Activated CD8-positive, alpha-beta memory T cell treated with anti-CD3 and anti-CD28 coated beads, Interleukin-2, amount 10 ng/mL, durations not matched to agents 7 days and 5 days (primary cell): ENCODE measurements at places on chromosomes 4 and X. TPM values are rescaled to one million over a fixed set of nuclear protein-coding genes. Genes with fewer than 3 reads are reported as not detected.

DNA sequence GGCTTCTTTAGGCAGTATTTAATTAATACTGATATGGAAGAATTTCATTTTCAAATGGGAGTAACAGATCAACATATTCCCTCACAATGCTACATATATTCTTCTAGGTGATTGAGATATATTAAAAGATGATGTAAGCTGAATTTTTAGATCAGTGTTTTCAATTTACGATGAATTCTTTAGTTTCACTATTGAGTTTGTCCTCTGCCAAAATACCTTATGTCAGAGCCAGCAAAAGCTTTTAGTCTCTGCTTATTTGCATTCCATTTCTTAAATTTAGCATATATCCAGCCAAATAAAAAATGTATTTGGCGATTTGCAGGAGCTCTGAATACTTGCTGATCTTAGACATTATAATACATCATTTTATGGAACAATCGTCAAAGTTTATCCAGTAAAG lies 144.3 kb downstream of the MOSPD2 start:
- DNase-seq: no peak

- no peak for DNase-seq
These were observed 10.1 kb downstream of the SNX12 start for GRCh38 chrX:71057848-71058530.

- no peak for DNase-seq
These were observed 16.0 kb upstream of the FGF16 start for GRCh38 chrX:77431227-77431626.

- DNase-seq: no peak
These were observed 18.4 kb downstream of the XIAP start for GRCh38 chrX:123878252-123878721.

DNA sequence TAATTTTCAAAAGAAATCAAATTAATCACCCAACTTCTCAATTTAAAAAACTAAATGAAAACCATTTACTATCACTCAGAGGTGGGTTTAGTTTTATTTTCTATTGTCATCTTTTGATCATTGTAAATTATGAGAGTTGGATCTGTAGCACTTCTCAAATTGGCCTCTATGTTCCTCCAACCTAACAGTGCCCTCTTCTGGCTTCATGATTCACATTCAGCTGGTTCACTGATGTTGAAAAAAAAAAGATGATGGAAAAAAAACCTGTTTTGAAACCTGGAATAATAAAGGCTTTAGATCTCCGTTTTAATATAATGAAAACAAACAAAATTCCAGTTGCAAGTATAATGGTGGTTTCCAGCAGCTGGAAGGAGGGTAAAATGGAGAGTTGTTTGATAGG lies 2.4 kb upstream of the NBDY start:
- peak; percentile 41 for DNase-seq

- DNase-seq: no peak
These were observed 217.0 kb upstream of the FAT4 start for GRCh38 chr4:125097729-125098128.

DNA sequence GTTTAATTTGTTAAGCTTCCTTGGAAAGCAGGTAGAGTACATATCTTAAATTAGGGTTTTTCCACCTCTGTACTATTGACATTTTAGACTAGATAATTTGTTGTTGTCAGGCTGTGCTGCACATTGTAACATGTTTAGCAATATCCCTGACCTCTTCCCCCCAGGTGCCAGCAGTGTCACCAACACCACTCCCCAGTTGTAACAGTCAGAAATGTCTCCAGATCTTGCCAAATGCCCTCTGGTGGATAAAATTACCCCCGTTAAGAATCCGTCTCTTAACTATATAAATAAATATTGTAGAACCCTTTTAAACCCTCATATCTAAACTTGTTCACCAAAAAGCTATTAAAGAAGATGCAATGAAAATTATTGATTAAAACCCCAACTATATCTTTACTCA lies 161.5 kb downstream of the ARHGAP6 start:
- DNase-seq: no peak

DNA sequence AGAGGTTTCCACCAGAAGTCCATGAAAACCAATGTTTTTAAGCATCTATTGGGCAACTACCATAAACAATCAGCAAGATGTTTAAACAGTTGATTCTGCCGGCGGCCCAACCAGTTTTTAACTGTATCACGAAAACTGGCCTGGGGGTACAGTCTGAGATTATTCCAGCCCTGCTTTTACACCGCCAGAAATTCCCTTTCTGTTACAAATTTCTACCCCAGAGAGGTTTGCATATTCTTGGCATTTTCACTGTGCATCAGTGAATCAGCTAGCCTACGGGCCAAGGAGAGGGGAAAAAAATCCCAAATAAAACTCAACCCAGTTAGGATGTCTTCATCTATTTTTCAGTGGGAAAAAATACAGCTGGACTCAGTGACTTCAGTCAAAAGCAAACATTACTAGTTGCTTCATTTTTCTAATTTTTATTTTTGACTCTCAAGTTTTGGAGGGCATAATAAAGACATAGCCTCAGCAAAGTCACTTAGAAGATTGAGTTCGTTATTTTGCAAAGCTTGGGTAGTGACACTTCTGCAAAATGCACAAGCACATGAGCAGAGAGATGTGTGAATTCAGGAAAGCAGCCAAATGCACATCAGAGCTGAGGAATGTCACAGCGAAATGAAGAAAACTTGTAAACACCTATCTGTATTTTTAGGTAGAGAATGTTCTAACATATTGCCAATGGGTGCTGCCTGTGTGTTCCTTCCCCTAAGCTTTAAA lies 167.8 kb upstream of the GK2 start:
- no peak for DNase-seq

DNA sequence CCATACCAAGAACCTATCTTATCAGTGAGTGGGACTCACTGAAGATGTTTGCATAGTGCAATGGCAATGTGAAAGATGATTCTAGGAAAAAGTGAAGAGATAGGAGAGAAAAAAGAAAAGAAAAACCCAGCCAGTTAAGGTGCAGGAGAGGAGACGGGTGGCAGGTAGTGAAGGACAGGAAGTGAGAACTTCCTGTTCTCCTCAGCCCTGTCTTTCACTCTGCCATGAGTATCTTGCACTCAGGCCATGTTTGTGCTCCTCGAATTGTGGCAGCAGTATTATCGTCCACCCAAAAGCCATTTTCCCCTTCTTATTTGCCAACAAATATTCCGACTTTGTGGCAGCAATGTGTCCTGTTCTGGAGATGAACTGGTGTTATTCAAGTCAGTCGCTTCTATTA lies 8.6 kb upstream of the ENPEP start:
- DNase-seq: no peak

DNA sequence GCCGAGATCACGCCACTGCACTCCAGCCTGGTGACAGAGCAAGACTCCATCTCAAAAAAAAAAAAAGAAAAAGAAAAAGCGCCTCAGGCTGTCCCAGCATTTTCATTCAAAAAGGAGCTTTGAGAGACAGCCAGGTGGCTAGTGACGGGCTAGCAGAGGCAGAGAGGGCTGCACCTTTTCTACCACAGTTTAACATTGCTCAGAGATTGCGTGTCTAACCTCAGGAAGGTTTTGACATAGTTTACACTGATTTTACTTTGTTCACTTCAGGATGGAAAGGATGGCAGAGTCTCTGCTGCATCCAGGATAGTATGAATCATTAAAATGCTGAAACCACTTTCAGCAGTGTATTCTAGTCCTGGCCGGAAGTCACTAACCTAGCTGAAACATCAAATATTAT lies 28.1 kb downstream of the ZFP42 start:
- DNase-seq: no peak

- DNase-seq: no peak
These were observed 37.2 kb upstream of the ARX start for GRCh38 chrX:25052798-25053534.

DNA sequence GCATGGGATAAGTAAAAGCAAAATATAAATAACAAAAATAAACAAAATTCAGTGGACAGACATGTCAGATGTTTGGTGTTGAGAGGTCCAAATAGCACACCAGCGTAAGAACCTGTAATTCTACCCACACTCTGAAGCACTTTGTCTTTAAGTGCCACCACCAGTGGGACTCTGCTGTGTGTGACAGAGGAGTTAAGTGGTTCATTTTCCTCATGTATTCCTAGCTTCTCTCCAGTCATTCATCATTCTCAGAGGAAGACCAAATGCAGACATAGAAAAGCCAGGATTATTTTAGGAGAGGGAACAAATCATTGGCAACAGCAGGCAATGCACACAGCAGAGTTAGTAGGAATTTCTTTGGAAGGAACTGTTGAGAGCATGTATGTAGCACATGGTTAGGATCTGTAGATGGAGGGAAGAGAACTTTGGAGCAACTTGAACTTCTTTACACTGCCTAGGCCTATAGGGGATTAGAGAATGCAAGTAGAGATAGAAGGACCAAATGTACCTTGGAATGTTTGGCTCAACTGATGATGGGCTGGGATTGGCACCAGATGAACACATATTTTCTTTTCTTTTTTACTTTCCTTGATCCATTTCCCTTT lies 43.0 kb upstream of the ARHGAP24 start:
- DNase-seq: no peak

MAML3 gene
- 4.3 TPM for total RNA-seq

FAM3A gene
- total RNA-seq: 21.5 TPM

DRD5 gene
- not detected for total RNA-seq

CFAP99 gene
- not detected for total RNA-seq

NDNF gene
- total RNA-seq: 0.16 TPM

AP1S2 gene
- 21.4 TPM for total RNA-seq

SLC35A2 gene
- 21.0 TPM for total RNA-seq

GPAT3 gene
- 25.9 TPM for total RNA-seq

NSG1 gene
- total RNA-seq: 9.8 TPM

MAGEA4 gene
- not detected for total RNA-seq

HSD17B13 gene
- 0.29 TPM for total RNA-seq
